ENCODE measurements at places on chromosomes 13 and 19. TPM values are rescaled to one million over a fixed set of nuclear protein-coding genes. Genes with fewer than 3 reads are reported as not detected.
A peak's percentile ranks its signal among the peaks of the same experiment; 100 is the strongest.

DNA sequence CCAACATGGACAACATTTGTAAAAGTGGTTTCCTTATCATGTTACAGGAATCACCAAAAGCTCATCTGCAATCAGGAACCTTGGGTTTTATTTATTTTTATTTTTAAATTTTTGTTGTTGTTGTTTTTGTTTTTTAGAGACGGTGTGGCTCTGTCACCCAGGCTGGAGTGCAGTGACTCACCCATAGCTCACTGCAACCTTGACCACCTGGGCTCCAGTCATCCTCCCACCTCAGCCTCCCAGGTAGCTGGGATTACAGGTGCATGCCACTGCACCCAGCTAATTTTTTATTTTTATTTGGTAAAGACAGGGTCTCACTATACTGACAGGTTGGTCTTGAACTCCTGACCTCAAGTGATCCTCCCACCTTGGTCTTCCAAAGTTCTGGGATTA lies 13.6 kb upstream of the SERP2 start:
- H3K27ac ChIP-seq: no peak overlapping the region
- no peaks in the 10 kb centered on the region for H3K27me3 ChIP-seq
- DNase-seq: no peak
- H3K4me1 ChIP-seq: no peaks in the 10 kb centered on the region

GRCh38 chr13:77703408-77703807 lies 5.9 kb downstream of the SLAIN1 start:
- H3K36me3 ChIP-seq: no peaks in the 10 kb centered on the region
- H3K4me1 ChIP-seq: no peaks in the 10 kb centered on the region
- DNase-seq: no peak
- peaks cover 2% of the 10 kb centered on the region for H3K27me3 ChIP-seq
- H3K4me3 ChIP-seq: no peak overlapping the region

- no peak for DNase-seq
- no peaks in the 10 kb centered on the region for H3K36me3 ChIP-seq
- H3K27me3 ChIP-seq: no peaks in the 10 kb centered on the region
Observed at GRCh38 chr13:95926231-95926630, 127.0 kb downstream of the UGGT2 start.

- peak overlapping the region; percentile 100 for H3K4me3 ChIP-seq
- peak overlapping the region; percentile 77 for H3K27ac ChIP-seq
- peak; percentile 74 for DNase-seq
- peaks cover 13% of the 10 kb centered on the region for H3K4me1 ChIP-seq
- no peaks in the 10 kb centered on the region for H3K27me3 ChIP-seq
Observed at GRCh38 chr19:34365463-34366401, 736 bp downstream of the GPI start.

DNA sequence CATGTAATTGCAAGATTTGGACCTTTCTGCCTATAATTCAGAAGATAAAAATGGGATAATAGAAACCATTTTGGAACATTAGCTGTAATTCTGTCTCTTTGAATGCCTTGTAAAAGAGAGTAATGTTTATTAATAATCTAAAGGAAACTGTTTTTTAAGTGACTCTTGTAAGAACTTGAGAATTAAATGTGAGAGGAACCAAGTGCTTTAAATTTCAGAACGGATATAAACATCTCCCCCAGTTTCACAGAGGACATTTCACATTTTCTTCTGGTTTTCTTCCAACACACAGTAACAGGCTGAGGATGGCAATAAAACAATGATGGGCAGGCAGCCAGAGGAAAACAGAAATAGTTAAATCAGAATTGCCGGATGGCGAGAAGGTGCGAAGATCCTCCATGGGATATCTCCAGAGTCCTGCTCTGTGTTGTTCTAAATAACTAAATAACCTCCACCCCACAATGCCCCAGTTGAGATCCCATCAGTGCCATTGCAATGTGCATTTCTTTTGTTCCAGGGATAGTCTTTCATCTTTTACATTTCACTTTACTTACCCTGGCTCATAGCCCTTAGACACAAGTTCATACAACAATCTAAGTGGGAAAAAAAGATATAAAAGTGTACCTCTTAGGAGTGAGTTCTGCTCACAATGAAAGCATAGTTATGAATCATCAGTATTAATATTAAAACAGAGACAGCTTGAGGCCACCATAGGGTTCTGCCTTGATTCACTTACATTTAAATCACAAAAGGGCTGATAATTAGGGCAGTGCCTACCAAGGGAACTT lies 73.3 kb downstream of the TNFRSF19 start:
- H3K4me3 ChIP-seq: no peak overlapping the region
- H3K27me3 ChIP-seq: no peaks in the 10 kb centered on the region
- no peak for DNase-seq
- H3K36me3 ChIP-seq: no peaks in the 10 kb centered on the region

DNA sequence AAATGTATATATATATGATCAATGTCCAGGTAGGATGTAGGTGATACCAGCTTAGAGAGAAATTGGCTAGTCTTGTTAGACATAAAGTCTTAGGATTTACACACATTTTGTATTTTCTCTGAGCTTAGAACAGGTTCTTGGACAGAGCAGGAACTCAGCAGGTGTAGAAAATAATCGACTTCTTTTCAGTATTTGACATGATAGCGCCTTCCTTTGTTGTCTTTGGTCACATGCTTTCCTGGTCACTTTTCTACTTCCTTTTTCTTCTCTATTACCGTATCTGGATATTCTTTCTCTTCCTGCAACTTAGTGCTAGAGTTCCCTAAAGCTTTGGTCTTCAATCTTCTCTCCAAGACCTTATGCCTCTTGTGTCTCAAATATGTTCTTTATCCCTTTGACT lies 107.4 kb downstream of the LRCH1 start:
- DNase-seq: no peak
- H3K36me3 ChIP-seq: no peaks in the 10 kb centered on the region
- H3K27ac ChIP-seq: peak overlapping the region; percentile 59
- H3K4me3 ChIP-seq: no peak overlapping the region
- peaks cover 15% of the 10 kb centered on the region for H3K4me1 ChIP-seq

DNA sequence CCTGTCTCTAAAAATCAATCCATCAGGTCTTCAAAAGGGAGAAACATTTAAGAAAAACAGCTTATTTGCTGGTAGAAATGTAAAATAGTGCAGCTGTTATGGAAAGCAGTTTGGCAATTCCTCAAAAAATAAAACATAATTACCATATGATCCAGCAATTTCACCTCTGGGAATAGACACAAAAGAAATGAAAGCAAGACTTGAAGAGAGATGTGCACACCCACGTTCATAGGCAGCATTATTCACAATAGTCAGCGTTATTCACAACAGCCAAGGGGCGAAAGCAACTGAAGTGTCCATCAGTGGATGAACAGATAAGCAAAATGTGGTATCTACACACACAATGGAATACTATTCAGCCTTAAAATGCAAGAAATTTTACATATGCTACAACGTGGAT lies 45.1 kb upstream of the DOCK9 start:
- H3K36me3 ChIP-seq: no peaks in the 10 kb centered on the region
- DNase-seq: no peak
- H3K4me1 ChIP-seq: no peaks in the 10 kb centered on the region
- no peaks in the 10 kb centered on the region for H3K27me3 ChIP-seq
- H3K27ac ChIP-seq: no peak overlapping the region
- H3K4me3 ChIP-seq: no peak overlapping the region

DNA sequence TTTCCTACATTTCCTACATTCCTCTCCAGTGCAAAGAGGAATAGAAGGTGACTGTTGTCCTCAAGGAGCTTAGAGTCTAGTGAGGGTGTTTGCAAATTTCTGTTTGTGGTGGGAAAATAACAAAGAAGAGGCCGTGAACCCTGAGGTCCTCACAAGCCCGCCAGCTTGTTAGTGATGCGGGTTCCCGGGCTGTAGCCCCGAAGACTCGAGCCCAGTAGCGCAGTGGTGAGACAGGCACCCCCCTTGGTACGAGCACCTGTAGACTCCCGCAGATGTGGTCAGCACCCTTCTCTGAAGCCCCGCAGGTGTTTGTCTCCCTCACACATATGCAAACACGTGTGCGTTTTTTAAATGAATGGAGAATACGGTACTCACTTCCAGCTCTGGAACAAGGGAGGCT lies 26.5 kb upstream of the SPACA7 start:
- H3K4me1 ChIP-seq: no peaks in the 10 kb centered on the region
- H3K36me3 ChIP-seq: no peaks in the 10 kb centered on the region
- DNase-seq: no peak
- H3K27ac ChIP-seq: no peak overlapping the region

DNA sequence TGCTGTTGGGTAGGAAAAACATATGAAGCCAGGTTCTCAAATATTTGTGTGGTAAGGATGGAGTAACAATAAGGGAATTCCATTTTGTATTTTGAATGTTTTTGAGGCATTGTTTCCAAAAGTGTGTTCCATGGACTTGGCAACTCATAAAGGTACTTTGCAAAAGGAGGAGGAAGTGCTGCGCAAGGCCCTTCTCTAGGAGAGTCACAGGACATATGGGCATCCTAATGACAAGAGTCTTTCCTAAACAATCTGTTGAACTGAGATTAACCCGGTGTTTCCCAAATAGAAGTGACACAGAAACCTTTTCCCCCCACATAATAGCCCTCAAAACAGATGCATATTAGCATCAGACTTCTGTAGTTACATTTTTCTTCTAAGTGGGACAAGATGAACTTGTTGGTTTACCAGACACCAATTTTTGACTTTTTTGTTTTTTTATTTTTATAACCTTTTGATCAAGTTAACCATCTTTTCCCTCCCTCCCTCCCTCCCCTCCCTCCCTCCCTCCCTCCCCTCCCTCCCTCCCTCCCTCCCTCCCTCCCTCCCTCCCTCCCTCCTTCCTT lies 209.3 kb downstream of the PCCA start:
- no peaks in the 10 kb centered on the region for H3K27me3 ChIP-seq
- DNase-seq: no peak
- no peak overlapping the region for H3K4me3 ChIP-seq
- H3K27ac ChIP-seq: no peak overlapping the region

GRCh38 chr19:53903055-53903680 lies 5.9 kb upstream of the CACNG7 start:
- no peaks in the 10 kb centered on the region for H3K36me3 ChIP-seq
- peak; percentile 37 for DNase-seq
- H3K27me3 ChIP-seq: peaks cover 18% of the 10 kb centered on the region
- H3K4me3 ChIP-seq: no peak overlapping the region
- no peak overlapping the region for H3K27ac ChIP-seq
- no peaks in the 10 kb centered on the region for H3K4me1 ChIP-seq

- no peak for DNase-seq
- no peak overlapping the region for H3K27ac ChIP-seq
- peaks cover 18% of the 10 kb centered on the region for H3K36me3 ChIP-seq
- H3K4me1 ChIP-seq: no peaks in the 10 kb centered on the region
- no peak overlapping the region for H3K4me3 ChIP-seq
Observed at GRCh38 chr19:50290011-50290410, 39.2 kb downstream of the KCNC3 start.

DNA sequence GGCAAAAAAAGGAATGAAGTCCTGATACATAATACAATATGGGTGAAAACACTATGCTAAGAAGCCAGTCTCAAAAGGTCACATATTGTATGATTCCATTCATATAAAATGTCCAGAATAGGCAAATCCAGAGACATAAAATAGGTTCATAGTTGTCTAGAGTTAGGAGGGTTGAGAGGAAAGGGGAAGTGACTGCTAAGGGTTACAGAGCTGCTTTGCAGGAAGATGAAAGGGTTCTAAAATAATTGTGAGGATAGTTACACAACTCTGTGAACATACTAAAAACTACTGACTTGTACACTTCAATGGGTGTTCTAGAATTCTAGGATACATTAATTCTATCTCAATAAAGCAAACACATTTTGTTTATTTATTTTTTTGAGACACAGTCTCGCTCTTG lies 25.7 kb downstream of the CAB39L start:
- H3K36me3 ChIP-seq: no peaks in the 10 kb centered on the region
- no peak overlapping the region for H3K27ac ChIP-seq
- no peaks in the 10 kb centered on the region for H3K27me3 ChIP-seq

DNA sequence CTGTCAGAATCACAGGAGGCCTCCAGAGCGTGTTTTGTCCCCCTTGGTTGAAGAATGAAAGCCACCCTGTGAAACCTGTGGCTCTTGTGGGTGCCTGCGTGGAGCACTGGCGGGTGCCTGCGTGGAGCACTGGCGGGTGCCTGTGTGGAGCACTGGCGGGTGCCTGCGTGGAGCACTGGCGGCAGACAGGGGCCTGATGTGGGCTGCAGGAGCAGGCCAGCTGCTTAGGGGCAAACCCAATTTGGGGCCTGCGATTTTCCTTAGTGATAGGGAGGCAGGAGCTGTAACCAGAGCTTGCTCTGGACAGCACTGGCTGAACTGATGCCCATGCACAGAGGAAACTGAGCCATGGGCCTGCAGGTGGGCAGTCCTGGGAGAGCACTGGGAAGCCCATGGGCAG lies 24.3 kb downstream of the ARHGEF7 start:
- DNase-seq: no peak
- no peak overlapping the region for H3K27ac ChIP-seq
- H3K36me3 ChIP-seq: no peaks in the 10 kb centered on the region
- H3K4me3 ChIP-seq: no peak overlapping the region

KLK8 gene
- not detected for total RNA-seq

SMIM24 gene
- 59.0 TPM for total RNA-seq

UPF1 gene
- 77.5 TPM for total RNA-seq

Data from colonic mucosa (tissue), 4 donors.